Stimulated activated CD8-positive, alpha-beta memory T cell treated with anti-CD3 and anti-CD28 coated beads, Interleukin-4, amount 100 ng/mL, for 1 hour (primary cell): ENCODE measurements at places on chromosomes 4 and X.

DNA sequence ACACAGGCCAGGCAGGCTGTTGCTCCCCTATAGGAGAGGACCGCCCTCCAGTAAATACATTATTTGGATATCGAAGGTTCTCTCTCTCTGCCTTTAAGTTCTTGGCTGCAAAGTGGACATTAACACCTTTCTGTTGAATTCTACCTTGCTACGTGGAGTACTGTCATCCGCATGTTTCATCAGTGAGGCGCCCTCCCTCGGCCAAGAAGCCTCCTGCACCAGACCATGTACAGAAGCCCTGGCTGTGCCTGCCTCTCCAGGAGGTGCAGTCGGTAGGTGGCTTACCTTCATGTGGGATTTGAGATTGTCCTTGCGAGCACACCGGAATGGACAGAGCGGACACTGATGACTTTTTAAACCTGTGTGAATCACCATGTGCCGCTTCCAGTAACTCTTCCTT, 46.7 kb downstream of the ZNF827 start:
- no peak for DNase-seq

GRCh38 chrX:17595456-17596035, 141.7 kb upstream of the SCML1 start:
- no peak for DNase-seq

- DNase-seq, result no peak
These were observed 24.4 kb downstream of the TNIP3 start for GRCh38 chr4:121139533-121140222.

DNA sequence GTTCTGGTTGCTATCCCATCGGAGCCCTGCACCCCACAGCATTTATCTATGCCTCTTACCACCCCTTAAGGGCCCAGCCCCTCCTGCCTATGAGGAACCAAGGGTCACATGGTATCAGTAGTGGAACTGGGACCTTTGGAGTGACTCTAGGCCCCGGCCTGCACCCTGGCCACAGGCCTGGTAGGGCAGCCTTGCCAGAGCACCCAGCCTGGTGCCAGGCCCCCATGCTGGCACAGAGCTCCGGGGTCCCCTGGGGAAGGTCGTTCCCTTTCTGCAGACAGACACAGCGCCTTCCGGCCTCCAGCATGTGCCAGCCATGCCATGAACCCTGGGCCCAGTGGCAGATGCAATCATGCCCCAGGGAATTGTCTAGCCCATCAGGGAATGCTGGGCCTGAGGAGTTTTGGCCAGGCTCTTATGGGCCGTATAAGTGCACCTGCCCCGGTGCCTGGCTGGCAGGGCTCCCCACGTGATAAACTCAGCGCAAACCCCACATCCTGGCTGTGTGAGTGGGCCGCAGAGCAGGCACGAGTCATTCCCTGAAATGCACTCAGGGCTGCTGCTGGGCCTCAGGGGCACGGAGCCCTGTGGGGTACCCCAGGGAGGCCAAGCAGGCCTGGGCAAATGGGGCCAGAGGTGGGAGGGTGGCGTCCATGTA, 19.8 kb upstream of the ADD1 start:
- no peak for DNase-seq

DNA sequence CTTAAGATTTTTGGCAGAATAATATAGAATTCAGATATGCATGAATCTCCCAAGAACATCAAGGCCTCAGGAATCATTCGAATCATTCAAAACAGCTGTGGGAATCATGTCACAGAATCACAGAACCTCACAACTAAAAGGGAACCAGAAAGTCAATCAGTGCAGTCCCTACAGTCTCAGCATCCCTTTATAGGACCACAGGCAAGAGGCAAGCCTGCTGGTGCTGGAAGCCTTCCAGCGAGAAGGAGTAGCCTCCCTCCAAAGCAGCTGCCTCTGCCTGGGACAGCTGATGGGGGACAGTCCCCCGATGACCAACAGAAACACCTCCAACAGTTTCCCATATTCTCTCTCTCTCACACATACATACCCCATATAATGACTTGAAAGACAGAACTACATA, 20.7 kb downstream of the QDPR start:
- no peak for DNase-seq

GRCh38 chr4:153585026-153585425, 99.1 kb upstream of the TLR2 start:
- DNase-seq, result no peak
